Uterus (tissue), 4 donors: ENCODE measurements at places on chromosomes 3 and 15. TPM values are rescaled to one million over a fixed set of nuclear protein-coding genes. Genes with fewer than 3 reads are reported as not detected.

GRCh38 chr3:143287403-143287802 lies 167.8 kb downstream of the CHST2 start:
- H3K27me3 ChIP-seq, result no peaks in the 10 kb centered on the region
- H3K36me3 ChIP-seq, result no peaks in the 10 kb centered on the region
- H3K4me3 ChIP-seq, result no peak overlapping the region

DNA sequence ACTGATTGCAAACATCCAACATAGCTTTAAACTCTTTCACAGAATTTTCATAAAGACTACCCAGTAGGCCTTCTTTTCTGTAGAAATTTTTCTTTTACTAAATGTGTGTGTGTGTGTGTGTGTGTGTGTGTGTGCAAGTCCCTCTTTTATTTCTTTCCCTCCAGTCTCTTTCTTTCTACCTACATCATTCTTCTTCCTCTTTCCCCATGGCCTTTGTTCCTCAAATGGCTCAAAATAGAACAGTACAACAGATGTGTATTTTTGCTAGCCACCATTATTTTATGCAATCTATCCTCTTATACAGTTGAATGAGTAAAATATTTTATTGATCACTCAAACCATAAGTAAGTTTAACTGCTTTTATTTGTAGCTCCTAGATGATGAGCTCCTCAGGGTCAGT lies 76.4 kb downstream of the USF3 start:
- no peaks in the 10 kb centered on the region for H3K4me1 ChIP-seq
- no peaks in the 10 kb centered on the region for H3K36me3 ChIP-seq
- no peak overlapping the region for H3K4me3 ChIP-seq
- no peak for DNase-seq

GRCh38 chr3:179000659-179001058 lies 71.0 kb downstream of the ZMAT3 start:
- H3K27ac ChIP-seq, result no peak overlapping the region
- H3K4me3 ChIP-seq, result no peak overlapping the region
- H3K4me1 ChIP-seq, result no peaks in the 10 kb centered on the region
- DNase-seq, result no peak

Gene EBLN2
- 13.3 TPM for total RNA-seq

Gene ZNF385D
- total RNA-seq, result 25.5 TPM
